ENCODE measurements at places on chromosomes 2 and 18. TPM values are rescaled to one million over a fixed set of nuclear protein-coding genes. Genes with fewer than 3 reads are reported as not detected.

DNA sequence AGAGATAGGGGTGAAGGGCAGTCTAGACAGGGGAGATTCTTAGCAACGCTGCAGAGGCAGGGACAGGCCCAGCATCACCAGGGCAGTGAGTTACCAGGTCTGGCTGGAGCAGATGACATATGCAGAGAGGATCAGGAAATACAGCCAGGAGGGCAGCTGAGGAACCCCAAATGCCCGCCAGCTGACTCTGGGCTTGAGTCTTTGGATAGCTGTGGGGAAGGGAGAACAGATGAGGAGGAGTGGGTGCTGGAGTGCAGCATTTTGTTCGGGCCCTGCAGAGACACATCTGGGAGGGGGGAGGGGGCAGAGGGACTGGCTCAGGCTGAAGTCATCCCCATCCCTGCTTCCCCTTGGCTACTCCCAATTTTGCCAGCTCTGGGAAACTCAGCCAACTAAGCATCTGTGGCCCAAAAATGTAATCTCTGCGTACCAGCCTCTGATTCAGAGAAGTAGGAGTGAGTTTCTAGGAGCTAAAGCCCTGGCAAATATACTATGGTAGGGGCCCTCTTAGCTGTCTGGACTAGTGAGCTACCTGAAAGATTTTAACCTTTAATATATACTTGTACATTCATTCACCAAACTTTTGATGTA, 214.5 kb downstream of the ZBTB7C start:
- no peaks in the 10 kb centered on the region for H3K27me3 ChIP-seq
- no peak overlapping the region for H3K27ac ChIP-seq
- H3K4me1 ChIP-seq: no peaks in the 10 kb centered on the region
- no peak for DNase-seq
- no peaks in the 10 kb centered on the region for H3K36me3 ChIP-seq

The CAPG gene
- polyA plus RNA-seq: 74.7 TPM

DNA sequence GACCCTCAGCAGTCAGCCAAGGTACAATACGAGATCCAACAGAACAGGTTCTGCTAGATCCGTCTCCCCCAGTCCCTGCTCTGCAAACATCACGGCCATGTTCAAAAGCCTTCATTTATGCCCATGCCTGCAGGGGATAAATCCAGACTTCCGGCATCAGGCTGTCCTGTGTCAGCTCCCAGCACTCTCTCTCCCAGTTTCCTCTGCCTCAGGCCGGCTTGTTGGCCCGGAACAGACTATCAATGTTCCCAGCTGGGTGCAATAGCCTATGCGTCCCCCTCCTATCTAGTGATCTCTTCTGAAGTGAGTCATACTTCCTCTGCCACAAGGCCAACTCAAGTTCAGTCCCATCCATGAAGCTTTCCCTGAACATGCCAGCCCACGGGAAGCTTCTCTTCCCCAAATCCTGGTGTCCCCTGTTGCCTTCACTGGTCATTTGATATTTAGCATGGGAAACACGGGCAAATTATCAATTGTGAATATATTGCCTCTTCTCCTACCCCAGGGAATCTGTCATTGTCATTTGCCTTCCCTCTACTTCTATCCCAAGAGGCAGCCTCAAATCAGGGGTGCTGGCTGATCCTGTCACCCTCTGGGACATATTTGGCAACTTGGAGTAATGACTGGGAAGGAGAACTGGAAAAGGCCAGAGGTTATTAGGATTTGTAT, 51.1 kb downstream of the CAPN13 start:
- no peaks in the 10 kb centered on the region for H3K4me1 ChIP-seq
- no peaks in the 10 kb centered on the region for H3K36me3 ChIP-seq
- no peaks in the 10 kb centered on the region for H3K27me3 ChIP-seq
- no peak overlapping the region for H3K4me3 ChIP-seq

The CTIF gene
- polyA plus RNA-seq: not detected

GRCh38 chr2:3647246-3647645, 10.8 kb upstream of the ALLC start:
- DNase-seq: no peak
- no peak overlapping the region for H3K27ac ChIP-seq
- H3K4me1 ChIP-seq: peaks cover 15% of the 10 kb centered on the region

The CNGA3 gene
- not detected for polyA plus RNA-seq

The SYT4 gene
- polyA plus RNA-seq: 0.20 TPM

DNA sequence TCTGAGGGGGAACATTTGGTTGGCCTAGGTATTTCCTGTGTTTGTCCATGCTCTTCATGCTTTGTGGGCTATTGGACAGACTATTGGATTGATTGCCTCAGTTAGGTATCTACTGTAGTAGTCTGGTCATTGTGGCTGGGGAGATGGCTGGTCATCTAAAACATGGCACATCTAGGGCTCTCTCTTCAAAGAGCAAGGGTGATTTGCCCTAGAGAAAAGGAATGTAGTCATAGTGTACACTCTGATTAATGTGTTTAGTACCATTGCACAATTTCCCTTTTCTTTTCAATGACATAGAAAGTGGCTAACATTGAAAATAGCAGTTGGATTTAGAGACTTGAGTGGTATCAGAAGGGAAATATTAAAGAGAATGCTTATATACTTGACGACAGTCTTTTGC, 114.3 kb downstream of the LCLAT1 start:
- H3K27ac ChIP-seq: no peak overlapping the region
- peaks cover 2% of the 10 kb centered on the region for H3K36me3 ChIP-seq
- no peak for DNase-seq
- H3K4me3 ChIP-seq: no peak overlapping the region
- H3K4me1 ChIP-seq: no peaks in the 10 kb centered on the region
- H3K27me3 ChIP-seq: no peaks in the 10 kb centered on the region
